Urothelium cell line (cell line): ENCODE measurements at places on chromosomes 5 and 9.
A peak's percentile ranks its signal among the peaks of the same experiment; 100 is the strongest.

DNA sequence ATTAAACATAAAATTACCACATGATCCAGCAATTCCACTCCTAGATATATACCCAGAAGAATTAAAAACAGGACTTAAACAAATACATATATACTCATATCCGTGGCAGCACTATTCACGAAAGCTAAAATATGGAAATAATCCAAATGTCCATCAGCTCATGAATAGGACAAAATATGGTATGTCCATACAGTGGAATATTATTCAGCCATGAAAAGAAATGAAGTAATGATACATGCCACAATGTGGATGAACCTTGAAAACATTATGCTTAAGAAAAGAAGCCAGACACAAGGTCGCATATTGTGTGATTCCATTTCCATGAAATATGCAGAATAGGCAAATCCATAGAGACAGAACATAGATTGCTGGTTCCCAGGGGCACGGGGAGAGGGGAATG, 24.8 kb upstream of the AFAP1L1 start:
- no peak for DNase-seq

GRCh38 chr9:135265931-135266330, 178.5 kb downstream of the OLFM1 start:
- DNase-seq, result no peak

DNA sequence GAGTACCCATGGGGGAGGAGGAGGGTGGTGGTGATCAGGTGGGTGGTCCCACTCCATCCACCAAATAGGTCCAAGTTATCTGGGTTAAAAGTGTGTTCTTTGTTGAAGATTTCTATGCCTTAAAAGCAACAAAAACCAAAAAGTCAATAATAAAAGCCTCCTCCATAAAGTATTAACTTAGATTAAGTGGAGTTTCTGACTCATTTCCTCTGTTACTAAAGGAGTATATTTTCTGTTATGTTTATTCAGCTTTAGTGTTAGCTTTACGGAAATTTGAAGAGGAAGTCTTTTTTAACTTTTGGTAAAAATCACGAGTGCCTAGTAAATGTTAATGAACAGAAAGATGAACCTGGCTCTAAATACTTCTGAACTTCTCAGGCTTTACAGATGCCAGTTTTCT, 17.8 kb downstream of the FBXO38 start:
- no peak for DNase-seq

GRCh38 chr5:36383942-36384341, 82.2 kb upstream of the RANBP3L start:
- no peak for DNase-seq

- no peak for DNase-seq
These were observed 12.5 kb upstream of the SEC16A start for GRCh38 chr9:136495238-136495800.

GRCh38 chr9:123835821-123836220, 94.1 kb downstream of the DENND1A start:
- DNase-seq, result no peak

DNA sequence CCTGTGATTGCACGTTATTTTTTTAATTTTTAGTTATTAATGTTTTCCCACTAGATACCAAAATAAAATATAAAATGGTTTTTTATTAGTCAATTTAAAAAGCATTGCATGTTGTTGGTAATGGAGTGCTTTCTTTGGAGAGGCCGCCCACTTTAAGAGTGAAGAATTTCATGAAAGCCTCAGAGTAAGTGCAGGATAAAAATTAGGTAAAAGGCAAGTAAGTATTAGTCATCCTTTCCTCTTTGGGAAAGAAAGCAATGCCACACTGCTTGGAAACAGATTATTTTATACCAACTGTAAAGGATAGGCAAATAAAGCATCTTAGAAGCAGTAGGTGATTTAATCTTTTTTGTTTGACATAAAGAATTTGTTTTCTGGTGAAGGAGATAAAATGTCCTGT, 62.9 kb downstream of the HSD17B4 start:
- DNase-seq, result no peak

- DNase-seq, result no peak
These were observed 49.0 kb upstream of the ICE1 start for GRCh38 chr5:5373351-5373989.

DNA sequence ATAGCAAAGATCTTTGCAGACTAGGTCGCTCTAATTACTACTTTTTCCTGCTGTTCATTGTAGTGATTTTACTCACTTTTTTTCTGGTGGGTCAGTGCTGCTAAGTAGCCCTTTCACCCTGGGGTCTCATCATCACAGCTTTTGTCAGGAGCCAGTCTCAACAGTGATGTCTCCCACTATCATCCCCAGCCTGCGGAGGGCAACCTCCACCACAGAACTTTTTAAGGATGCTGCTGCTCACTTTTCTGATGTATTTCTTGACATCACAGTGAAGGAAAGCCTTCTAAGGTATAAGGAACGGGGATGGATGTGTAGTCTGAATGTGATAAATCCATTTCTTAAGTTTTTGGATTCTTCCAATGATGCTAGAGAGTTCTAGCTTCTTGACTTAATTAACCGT, 242.5 kb upstream of the RIOK2 start:
- DNase-seq, result peak; percentile 6

DNA sequence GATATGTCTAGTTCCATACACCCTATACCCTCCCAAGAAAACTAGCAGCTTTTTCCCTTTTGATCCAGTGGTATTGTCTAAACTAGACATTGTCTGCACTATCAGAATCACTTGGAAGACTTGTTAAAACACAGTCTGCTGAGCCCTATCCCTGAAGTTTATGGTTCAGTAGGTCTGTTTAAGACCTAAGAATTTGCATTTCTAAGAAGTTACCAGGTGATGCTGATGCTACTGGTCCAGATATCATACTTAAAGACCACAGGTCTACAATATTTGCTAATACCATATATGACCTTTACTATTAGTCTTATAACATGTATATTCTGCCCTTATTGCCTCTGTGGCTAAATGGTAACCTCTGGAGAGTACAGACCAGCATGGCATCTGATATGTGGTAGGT, 23.3 kb downstream of the SKIC3 start:
- no peak for DNase-seq

DNA sequence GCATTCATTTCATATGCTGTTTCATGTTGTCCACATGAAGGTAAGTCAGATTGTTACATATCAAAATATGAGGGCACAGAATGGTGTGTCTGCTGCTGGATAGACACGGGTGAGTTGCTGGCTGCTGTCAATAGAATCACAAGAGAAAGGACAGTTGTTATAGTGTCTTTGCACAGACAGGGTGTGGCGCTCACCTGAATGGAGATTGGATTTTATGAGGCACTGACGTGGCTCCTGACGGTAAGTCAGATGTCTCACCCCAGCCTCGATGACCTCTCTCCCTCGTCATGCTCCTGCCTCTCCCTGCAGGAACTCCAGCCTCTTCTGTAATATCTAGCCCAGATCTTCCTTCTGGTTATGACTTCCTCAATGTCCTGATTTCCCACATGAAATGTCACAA, 75.4 kb upstream of the SELENOP start:
- peak; percentile 35 for DNase-seq

GRCh38 chr5:174344335-174344734, 298.8 kb downstream of the NSG2 start:
- no peak for DNase-seq
